GDM1 (cell line): ENCODE measurements at places on chromosomes 2 and 18.

- no peak for DNase-seq
Measured at GRCh38 chr2:149617476-149617875, 29.9 kb upstream of the MMADHC start.

GRCh38 chr2:119758881-119759450, 756 bp upstream of the PTPN4 start:
- DNase-seq, result no peak

DNA sequence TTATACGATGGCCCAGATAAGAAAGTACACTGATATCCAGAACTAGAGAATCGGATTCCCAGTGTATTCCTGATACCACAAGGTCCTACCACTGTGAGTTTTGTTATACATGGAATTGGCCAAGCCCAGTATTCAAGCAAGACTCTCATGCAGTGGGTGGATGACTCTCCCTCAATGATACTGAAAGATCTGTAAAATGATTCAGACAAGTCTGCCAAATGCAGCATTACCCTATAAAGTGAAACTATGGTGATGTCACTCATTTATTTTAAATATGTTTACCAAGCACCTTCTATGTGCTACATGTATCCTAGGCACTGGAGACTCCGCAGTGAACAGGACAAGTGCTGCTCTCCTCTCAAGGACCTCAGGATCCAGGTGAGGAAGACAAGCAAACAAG, 22.6 kb downstream of the MYO5B start:
- DNase-seq, result no peak

DNA sequence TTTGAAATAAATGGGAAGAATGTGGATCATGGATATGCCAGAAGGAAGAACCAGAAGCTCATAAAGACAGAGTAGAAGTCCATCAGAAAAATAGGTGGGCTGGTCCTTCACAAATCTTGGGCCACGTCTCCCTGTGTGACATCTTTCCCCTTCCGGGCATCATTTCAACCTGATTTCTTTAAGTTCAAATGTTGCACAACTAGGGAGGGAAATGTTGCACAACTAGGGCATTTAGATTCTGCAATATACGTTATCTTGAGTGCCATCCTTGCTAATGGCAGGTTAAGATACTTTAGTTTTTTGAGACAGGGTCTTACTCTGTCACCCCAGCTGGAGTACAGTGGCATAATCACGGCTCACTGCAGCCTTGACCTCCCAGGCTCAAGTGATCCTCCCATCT, 129.6 kb downstream of the CERS6 start:
- no peak for DNase-seq

GRCh38 chr2:11988691-11989353, 242.4 kb downstream of the LPIN1 start:
- no peak for DNase-seq

GRCh38 chr2:10584843-10585475, 104.8 kb downstream of the NOL10 start:
- DNase-seq, result no peak

GRCh38 chr18:40346146-40346545, 1608.9 kb upstream of the PIK3C3 start:
- no peak for DNase-seq

- no peak for DNase-seq
Measured at GRCh38 chr2:176461098-176461808, 192.0 kb downstream of the MTX2 start.

GRCh38 chr2:11393711-11394236, 49.3 kb upstream of the ROCK2 start:
- DNase-seq, result no peak

DNA sequence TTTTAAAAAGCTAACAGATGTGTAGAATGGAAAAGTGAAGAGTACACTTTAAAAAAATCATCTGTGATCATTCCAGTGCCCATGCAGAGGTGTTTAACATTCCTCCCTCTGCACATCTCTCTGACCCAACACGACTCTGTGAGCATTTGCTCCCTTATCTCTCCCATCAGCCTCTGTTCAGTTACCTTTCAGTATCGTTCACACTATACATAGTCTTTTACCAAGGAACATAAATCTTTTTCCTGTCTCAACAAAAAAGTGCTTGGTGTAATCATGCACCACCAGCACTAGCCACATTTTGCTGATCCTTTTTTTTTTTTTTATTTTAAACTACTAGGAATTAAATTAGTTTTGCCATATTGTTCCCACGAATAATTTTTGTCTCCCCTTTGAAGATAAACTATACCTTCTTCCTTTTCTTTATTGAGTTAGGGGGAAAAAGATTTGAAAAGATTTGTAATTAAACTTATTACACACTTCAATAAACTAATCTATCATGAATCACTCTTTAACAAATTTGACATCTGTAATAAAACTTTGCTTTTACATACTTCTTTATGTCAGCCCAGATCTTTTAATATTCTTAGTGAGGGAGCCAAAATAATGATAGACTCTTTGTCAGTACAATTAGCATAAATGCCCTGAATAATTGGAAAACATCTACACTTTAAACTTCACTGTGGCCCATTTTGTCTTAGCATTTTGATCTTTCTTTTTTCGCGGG, 489.8 kb upstream of the FANCL start:
- peak; percentile 69 for DNase-seq

DNA sequence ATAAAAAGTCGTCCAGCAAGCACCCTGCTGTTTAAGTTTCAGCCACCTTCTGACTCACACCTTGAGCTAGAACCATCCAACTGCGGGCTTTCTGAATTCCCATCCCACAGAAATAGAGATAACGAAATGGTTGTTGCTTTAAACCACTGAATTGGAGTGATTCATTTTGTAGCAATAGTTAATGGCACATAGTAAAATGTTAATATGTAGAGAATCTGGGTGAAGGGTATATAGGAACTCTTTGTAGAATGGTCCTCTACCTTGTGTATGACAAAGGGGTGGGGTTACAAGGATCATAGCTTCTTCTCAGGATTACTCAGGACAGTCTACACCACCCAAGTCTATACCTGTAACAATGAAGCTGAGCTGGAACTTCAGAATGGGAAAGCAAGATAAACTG, 2.4 kb upstream of the MAPRE3 start:
- DNase-seq, result no peak

GRCh38 chr18:26863122-26863879, 2.2 kb downstream of the AQP4 start:
- DNase-seq, result no peak

- DNase-seq, result no peak
Measured at GRCh38 chr2:184689638-184690037, 91.3 kb downstream of the ZNF804A start.

DNA sequence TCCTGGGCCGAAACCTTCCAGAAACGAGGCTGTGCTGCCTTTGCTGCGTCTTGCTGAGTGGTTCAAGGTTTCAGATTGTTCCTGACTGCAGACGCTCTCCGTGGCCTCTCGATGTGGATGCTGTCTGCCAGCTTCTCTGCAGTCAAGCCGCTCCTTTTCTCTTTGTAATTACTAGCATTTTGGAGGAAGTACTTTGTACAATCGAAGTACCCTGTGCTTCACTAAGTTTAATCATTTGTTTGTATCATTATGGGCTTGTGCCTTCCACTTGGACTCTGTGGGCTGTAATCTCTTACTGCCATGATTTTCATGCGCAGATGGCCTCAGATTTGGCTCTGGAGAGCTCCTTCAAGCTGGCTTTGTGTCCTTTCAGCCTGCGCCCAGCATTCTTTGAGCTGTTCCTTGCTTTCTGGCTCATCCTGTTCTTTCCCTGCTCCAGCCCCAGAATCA, 49.3 kb downstream of the TRAF3IP1 start:
- DNase-seq, result no peak

- no peak for DNase-seq
Measured at GRCh38 chr2:199466692-199467065, 8.9 kb upstream of the SATB2 start.

DNA sequence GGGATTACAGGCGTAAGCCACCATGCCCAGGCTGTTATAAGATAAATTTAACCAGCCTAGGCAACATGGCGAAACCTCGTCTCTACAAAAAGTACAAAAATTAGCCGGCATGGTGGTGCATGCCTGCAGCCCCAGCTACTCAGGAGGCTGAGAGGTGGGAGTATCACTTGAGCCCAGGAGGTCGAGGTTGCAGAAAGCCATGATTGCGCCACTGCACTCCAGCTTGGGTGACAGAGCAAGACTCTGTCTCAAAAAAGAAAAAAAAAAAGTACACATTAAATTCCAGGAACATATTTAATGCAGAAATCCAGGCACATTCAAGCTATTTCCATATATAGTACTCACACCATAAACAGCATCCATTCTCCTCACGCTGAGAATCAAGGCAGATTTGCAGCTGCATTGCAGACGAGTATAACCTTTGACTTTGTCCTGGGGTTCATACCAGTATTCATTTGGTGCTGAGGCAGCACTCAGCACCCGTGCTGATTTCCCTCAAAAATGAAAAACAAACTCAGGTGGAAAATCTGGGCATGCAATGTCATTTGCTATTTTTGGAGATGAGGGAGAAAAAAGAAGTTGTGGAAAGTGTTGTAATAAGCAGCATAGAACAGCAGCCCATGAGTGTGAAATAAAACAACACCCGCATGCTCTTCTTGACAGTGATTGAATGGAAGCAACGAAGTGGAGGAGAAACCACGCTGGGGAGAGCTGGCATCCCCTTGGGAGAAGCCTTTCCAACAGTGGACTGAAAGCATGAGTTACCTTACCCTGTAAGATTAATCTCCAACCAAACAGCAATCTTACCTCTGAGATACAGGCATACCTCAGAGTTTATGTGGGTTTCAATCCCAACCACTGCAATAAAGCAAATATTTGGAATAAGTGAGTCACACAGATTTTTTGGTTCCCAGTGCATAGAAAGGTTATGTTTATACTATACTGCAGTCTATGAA, 46.8 kb upstream of the ANXA4 start:
- no peak for DNase-seq

DNA sequence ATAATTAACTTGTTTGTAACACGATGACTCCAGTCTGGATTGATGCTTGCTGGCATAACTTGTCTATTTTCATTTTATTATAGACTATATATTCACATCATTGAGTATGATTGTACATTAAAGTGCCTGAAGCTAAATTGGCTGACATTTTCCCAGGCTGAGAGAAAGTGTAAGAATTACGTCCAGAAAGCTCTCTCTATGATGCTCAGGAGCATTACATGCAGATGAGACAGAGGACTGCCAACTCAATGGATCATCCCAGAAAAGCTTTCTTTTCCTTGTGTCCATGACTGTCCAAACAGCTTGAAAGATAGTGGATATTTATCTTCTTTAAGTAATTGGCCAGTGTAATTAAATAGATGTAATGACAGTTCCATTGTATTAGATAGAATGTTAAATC, 1372.2 kb upstream of the TMEFF2 start:
- no peak for DNase-seq

DNA sequence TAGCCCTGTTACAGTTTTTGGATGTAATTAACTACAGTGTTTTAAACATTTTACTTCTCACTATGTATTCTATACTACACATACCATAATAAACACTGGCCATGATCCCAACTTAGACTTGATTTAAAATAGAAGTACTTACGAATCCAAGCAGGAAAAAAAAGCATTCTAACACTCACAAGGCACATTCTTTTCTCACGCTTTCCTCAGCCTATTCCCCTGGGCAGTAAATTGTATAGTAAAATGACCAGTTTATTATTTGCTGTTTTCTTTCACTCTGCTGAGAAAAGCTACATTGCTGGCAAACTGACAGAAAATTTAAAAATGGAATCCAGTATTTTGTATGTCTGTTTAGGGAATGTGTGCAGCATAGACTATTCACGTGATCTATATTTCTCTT, 2.8 kb upstream of the TANC1 start:
- DNase-seq, result no peak

- DNase-seq, result no peak
Measured at GRCh38 chr2:196437626-196438025, 201.9 kb upstream of the CCDC150 start.

- DNase-seq, result no peak
Measured at GRCh38 chr18:10477121-10477862, 22.9 kb downstream of the APCDD1 start.

- no peak for DNase-seq
Measured at GRCh38 chr2:206112846-206113547, 27.0 kb upstream of the INO80D start.
